ENCODE measurements at places on chromosomes 4 and X.

DNA sequence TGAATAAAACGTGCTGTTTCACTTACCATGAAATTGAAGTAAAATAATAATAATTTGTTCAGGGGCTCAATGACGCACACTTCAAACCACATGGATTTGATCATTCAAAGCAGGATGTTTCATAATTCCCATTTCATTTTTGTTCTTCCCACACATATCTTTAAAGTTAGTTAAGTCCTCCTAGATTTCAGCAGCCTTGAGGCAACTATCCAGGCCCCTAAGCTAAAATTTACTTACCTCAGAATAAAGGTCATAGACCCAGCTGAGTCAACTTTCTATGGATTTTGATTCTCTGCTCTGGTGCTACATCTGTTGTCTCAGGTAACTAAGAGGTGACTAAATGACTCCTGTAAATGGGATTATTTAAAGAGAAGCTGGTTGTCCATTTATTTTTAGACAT is 25.0 kb downstream of the GPR174 start:
- DNase-seq: no peak

GRCh38 chrX:154603438-154604430 is 15.3 kb downstream of the CTAG1B start:
- no peak for DNase-seq

- DNase-seq: peak; percentile 62
Measured at GRCh38 chr4:111641813-111642579, 503.3 kb upstream of the FAM241A start.

DNA sequence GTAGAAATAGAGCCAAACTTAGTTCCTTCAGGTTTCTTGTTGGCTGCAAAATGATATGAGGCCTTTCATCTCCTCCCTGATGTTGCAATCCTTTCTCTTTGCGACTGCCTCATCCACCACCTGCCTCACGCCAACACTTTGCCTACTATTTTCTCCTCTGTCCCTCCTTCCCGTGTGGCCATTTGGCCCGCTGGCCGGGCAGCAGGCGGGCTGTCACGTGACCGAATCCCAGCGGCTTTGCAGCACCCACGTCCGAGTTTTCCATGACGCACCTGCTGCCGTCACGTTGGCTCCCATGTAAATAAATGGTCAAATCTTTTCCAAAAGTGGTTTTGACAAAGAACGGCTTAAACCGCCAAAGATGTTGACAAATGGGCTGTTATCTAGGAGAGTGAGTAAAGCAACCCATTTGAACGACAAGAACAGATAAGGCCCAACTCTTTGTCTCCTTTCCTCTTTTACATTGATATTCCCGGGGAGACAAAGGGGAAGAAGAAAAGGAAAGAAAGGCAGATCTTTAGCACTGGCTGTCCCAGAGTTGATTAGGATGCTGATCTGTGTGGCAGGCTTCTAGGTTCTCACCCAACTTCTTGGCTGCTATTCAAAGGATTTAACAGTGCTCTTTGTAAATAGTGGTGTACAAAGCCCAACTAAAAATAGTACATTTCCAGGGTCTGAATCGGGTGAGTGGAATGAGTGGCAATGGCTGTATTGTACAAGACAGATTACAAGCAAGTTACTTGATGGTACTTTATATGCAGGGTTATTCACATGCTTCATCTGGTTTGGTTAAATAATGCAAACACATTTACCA is 174.2 kb upstream of the JADE1 start:
- no peak for DNase-seq

- no peak for DNase-seq
Measured at GRCh38 chr4:187309456-187309855, 585.8 kb upstream of the FAT1 start.

- DNase-seq: no peak
Measured at GRCh38 chrX:15834827-15835595, 19.6 kb downstream of the AP1S2 start.

- no peak for DNase-seq
Measured at GRCh38 chr4:23717528-23718248, 172.2 kb downstream of the PPARGC1A start.

GRCh38 chr4:147658501-147658900 is 25.5 kb downstream of the PRMT9 start:
- no peak for DNase-seq

- DNase-seq: no peak
Measured at GRCh38 chrX:110132450-110133114, 129.7 kb downstream of the TMEM164 start.

- DNase-seq: no peak
Measured at GRCh38 chr4:111985426-111985825, 159.8 kb upstream of the FAM241A start.

- no peak for DNase-seq
Measured at GRCh38 chr4:148944136-148944838, 502.1 kb upstream of the NR3C2 start.

DNA sequence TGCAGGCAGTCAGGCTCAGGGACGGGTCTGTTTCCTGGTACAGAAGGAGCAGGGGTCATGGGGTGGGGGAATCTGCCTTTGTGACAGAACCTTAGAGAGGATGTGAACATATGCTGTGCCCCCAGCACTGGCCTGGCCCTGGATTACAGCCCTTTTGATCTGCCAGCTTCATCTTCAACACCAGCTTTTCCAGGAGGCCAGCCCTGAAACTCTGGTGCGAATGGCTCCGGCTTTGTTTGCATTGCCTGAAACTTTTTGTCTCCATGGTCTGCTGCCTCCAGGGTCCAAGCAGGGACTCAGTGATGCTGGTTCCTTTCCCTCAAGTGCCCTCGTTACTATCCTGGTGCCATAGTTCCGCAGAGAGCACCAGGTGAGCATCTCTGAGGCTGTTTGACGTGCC is 2.1 kb downstream of the CNGA2 start:
- no peak for DNase-seq

GRCh38 chr4:121651597-121651996 is 45.2 kb downstream of the ANXA5 start:
- no peak for DNase-seq

DNA sequence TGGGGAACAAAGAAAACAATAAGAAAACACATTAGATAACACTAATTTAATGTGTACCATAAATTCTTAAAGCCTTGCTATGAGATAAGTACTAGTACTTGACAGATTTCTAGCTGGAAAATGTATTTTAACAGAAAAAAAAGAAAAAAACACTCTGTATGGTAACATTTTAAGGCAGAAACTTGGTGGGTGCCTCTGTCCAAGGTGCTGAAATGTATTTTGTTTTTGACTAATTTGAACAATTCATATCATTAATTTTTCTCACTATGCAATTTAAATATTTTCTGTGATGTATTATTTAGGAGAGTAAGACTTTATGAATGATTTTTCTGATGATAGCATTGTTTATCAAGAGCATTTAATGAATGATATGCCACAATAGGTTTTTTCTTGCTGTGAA is 107.5 kb downstream of the GABRG1 start:
- no peak for DNase-seq

- no peak for DNase-seq
Measured at GRCh38 chr4:145320294-145320693, 139.9 kb upstream of the OTUD4 start.

GRCh38 chr4:181364504-181364903 is 878.7 kb upstream of the TENM3 start:
- no peak for DNase-seq

- peak; percentile 48 for DNase-seq
Measured at GRCh38 chr4:65668201-65669089, 1.8 kb downstream of the EPHA5 start.

DNA sequence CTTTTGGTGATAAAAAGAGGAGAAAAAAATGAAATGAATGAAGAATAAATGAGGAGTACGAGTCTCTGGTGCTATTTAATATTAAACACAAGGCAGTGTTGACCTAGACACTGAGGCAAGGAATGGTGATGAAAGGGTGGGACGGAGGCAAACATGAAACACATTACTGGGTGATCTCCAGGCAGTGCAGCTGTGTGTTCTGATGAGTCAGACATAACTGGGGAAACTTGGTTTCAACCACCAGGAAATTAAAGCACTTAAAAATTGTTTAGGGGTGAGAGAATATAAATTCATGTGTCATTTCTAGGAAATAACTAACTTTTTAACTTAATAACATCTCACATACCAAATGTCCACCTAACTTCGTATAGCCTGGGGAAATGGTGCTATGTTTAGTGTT is 19.7 kb upstream of the CXCL6 start:
- no peak for DNase-seq

- DNase-seq: no peak
Measured at GRCh38 chr4:94804650-94805049, 46.9 kb downstream of the BMPR1B start.

DNA sequence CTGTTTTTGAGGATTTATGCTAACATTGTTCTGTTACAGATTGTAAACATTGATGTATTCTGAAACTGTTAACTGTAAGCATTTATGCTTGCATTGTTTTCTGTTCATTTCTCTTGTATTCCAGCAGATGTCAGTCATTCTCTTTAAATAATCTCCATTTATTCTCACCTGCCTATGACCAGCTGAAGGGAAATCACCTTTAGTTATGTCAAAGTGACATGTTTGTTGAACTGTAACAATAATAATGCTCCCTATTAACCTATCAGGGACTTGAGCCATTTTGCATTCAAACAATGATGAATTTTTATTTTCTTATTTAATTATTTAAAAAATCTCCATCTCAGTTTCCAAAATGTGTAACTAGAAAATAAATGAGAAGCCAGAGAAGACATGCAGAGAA is 58.0 kb downstream of the SPCS3 start:
- DNase-seq: no peak

DNA sequence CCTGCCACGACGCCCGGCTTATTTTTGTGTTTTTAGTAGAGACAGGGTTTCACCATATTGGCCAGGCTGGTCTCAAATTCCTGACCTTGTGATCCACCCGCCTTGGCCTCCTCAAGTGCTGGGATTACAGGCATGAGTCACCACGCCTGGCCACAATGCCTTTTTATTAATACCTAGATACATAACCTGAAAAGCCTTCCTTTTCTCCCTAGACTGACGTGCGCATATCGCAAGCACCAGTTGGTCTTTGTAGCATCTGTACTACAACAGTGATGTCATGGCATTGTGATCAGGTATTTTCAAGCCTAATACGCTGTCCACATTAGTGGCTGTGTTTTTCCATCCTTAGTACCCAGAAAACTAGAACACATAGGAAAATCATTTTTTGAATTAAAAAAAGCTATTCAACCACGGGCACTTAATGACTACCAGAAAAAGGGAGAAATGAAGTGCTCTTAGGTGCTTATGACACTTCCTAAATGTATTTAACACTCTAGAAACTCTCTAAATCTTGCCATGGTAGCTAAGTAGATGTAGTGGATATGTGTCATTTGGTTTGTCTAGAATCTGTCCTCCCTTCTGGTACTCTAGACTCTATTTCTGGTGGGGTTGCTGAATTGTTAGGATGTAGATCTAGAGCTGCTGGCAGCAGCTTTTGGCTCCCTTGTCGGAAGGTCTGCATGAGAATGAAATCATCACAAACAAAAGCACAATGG is 707.8 kb downstream of the STIM2 start:
- DNase-seq: no peak

DNA sequence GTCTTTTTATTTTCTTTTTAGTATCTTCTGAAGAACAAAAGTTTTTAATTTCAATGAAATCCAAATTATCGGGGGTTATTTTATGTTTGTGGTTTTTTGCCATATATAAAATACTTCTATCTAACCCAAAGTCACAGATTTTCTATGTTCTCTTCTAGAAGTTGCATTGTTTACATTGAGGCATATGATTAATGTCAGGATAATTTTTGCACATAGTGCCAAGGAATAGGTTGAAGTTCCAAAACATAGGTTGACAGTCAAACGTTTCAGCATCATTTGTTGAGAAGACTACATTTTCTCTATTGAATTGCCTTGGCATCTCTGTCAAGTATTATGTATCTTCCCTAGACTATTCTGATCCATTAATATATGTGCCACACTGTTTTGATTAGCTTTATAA is 64.5 kb downstream of the ANKRD17 start:
- no peak for DNase-seq

DNA sequence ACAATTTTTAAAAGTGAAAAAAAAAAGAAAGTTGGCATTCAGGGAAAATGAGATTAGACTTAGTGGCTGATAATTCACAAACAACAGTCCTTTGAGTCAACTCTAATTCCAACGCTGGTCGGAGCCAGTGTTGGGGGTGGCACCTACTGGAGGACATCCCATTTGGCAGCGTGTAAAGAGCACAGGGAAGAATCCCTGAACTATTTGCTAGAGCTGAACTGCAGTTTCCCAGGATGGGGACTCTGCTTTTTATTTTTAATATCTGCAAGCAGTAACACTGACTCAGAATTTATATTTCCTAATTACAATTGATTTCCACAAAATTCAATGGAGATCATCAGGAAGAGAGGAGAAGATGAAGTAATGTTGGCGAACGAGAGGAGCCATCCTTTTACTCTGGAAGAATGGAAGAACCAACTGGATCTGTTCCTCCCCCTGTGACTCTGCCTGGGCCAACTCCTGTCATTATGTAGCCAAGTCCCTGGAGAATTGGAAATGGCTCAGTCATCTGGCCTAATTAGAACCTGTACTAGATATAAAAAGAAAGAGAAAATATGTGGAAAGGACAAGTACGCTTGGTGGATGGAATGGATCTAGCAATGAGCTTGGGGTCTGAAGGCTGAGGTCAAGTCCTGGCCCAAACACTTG is 76.7 kb downstream of the IRF2 start:
- no peak for DNase-seq

GRCh38 chr4:155541716-155542115 is 124.9 kb upstream of the GUCY1A1 start:
- DNase-seq: no peak

DNA sequence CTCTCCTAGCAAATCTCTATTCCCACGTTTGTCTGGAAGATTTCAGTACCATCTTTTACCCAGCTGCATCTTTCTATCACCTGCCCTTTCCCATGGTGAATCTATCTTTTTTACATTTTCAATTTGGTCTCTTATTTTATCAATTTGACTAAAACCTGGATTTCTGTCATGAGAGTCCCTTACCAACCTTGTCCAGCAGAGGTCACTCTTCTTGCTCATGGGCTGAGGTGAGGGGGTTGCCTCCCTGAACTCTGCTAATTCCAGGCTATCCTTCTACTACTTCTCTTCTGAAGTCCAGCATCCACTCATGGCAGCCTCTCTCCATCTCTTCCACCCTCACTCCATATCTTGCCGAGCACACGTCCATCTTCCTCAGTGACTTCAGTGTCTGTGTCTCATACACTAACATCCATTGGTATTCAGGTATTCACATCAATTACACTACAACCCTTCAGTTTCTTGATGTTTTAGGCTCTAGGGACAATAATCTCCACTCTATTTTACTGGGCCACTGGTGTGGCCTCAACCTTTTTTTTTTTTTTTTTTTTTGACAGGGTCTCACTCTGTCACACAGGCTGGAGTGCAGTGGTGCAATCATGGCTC is 17.8 kb upstream of the ZNF827 start:
- DNase-seq: no peak

GRCh38 chrX:24775891-24776290 is 82.2 kb downstream of the POLA1 start:
- no peak for DNase-seq

DNA sequence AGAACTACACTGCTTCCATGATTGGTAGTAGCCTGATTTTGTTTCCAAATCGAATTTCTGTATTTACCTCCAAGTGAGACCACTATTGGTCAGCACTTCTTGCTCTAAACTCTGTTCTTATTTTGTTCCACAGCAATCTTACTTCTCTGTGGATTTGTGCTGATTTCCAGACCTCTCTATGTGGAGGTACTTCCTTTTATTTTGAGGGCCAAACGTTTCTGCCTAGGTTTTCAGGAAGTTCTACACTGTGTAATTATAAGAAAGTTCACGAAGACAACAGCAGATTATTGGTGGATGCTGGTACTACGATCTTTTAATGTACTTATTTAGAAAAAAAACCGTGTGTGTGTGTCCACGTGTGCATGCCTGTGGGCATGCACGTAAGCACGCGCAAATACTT is 46.7 kb downstream of the DTHD1 start:
- no peak for DNase-seq

GRCh38 chr4:130722361-130722760 is 1626.4 kb downstream of the C4orf33 start:
- no peak for DNase-seq

Data from ecto neural progenitor cell (in vitro differentiated cells).